ENCODE measurements at places on chromosomes 12 and 14.

GRCh38 chr14:56211084-56211483 lies 92.9 kb downstream of the PELI2 start:
- DNase-seq: no peak

- DNase-seq: peak; percentile 22
Measured at GRCh38 chr14:39109893-39110715, 4.0 kb upstream of the GEMIN2 start.

DNA sequence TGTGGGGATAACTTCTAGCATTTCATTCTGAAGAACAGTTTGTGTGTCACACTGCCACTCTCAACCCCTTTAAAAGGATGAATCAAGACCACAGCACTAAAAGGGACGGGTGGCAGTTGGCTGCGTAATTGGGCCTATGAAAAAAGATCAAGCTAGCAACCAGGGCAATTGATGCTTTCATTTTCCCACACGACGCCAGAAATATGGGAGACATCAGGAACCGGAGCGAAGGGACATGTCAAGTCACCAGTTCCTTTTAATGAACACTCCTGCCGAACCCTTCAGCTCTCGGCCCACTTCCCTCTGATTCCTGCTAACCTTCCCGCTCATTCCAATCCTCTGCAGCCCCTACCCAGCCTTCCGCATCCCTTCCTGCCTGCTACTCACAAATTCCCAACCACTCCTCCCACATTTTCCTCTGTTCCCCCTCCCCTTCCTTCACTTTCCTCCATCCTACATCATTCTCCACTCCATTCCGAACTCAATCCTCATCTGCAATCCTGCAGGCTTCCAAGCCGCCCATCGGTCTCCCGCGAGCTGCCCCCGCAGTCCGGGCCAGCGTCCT lies 753 bp downstream of the CSRNP2 start:
- DNase-seq: peak; percentile 44

DNA sequence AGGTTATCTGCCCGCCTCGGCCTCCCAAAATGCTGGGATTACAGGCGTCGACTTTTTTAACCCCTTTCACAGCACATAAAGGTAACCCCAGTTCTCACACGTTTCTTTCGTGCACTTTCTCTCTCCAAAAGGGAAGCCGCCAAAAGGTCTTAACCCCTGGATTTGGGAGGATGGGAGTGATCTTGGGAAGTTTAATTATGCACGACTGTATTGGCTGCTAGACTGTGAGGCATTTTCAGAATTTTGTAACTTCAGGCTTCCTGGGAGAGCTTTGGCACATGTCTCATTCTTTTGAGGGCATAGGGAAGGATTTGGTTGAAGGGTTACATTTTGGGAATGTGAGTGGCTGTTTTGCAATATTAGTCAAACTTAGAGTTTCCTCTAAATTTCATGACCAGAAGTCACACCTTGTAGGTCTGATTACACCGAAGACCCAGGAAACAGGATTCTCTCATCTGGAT lies 1.4 kb upstream of the SMARCC2 start:
- DNase-seq: no peak

DNA sequence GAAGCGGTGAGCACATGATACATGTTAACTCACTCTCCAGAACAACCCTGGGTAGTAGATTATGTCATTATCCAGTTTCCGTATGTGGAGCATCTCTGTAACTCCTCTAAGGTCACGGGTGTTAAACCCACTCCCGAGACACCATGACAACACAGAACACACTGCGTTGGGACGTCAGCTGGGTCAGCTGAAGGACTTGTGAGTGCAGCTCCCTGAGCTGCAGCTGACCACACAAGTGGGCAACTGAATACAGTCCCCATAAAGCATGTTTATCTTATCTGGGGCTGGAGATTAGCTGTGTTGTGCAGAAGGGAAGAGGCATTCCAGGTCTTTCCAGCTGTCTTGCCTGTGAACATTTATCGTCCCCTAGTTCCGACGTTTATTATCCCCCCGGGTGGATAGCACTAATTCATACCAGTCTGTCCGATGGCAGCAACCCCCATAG lies 211.5 kb downstream of the CHST11 start:
- peak; percentile 80 for DNase-seq

DNA sequence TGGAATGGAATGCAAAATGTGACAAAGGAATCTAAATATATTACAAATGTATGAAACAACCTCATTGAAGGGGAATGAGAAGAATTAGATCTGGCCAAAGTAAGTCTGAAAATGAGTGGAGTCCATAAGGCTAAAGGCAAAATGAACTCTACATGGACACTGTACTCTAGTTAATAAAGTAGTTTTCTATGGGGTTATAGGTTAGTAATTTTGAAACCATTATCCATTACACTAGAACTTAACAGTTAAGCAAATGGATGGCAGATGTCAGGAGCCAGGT lies 222.1 kb downstream of the NUAK1 start:
- peak; percentile 20 for DNase-seq

DNA sequence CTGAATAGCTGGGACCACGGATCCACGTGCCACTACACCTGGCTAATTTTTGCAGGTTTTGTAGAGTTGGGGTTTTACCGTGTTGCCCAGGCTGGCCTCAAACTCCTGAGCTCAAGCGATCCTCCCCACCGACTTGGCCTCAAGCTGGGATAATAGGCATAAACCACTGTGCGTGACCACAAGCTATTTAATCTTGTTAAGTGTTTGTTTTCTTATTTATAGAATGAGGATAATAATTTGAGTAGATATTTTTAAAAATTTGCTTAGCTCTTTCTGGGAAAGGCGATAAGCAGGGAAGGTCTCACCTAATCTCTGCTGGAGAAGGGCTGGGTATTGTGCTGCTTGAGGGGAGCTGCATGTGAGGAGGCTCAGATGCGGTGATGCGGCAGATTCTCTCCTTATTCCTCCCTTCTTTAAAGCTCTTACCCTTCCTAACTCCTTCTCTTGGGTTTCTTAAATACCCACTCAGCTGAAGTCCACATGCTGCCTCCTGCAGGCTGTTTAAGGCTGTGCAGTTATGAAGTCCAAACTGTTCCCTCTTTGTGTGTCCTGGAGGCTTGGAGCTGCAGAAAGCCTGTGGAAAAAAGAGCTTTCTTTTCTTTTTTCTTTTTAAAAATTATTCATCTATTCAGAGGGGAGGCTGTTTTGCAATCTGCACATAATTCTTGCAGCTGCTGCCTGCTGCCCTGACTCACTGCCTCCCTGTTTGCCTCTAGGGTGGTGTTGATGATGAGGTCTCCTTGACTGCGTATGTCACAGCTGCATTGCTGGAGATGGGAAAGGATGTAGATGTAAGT lies 37.9 kb downstream of the A2ML1 start:
- DNase-seq: peak; percentile 56

DNA sequence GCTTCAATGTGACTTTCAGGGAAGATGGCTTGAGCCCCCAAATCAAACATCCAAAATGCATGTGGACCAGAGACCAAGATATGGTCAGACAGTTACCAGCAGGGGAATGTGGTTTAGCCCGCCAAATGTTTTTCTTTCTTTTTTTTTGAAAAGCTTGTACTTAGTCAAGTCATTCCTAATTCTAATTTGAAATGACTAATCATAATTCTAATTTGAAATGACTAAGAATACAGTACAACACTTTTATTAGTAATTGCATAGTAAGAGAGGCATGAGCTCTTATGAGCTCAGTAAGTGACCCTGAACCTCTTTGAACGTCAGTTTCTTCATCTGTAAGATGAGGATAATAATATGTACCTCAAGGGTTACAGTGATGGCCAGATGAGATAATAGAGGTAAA lies 72.4 kb downstream of the HECTD4 start:
- peak; percentile 25 for DNase-seq

- DNase-seq: no peak
Measured at GRCh38 chr12:130357729-130358330, 20.1 kb downstream of the PIWIL1 start.
